Activated T-cell treated with anti-CD3 and anti-CD28 coated beads, Interleukin-2, amount 50 U/mL, for 72 hours (primary cell): ENCODE measurements at places on chromosomes 4 and X. TPM values are rescaled to one million over a fixed set of nuclear protein-coding genes. Genes with fewer than 3 reads are reported as not detected.

DNA sequence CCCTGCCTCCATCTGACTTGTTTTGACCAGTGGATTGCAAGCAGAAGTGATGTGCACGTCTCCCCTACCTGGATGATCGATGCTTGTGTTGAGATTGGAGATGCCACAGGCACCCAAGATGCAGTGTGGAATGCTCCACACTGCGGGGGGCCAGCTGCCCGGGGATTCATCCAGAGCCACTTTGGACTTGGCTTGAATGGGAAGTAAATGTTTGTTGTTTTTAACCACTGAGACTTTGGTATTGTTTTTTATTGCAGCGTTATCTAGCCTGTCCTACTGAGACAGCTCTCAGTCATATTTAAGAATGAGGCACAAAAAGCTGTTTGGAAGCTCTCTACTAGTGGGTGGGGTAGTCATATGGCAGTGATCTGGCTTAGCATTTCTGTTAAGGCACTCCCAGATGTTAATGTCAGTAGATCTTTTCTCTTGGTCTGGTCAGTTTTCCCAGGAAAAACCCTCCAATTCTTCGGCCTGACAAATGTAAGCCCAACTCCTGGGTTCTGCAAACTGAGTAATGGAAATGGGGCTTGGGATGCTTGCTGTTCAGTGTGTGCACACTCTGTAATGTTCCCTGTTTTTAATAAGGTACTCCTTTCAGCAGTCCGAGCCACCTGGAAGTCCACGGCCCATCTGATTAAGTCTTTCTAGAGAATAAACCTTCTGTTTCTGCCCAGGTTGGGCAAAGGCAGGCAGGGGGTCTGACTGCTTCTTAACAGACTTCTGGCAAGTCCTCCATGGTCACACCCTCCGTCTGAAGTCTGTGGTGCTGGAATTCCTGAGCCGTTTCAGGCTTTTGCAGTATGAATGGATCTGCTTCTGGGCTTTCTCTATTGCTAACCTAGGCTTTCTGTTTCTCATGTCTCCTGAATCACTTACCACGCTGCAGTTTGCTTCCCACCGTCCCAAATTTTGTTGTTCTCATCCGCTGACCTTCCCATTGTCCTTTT is 74.8 kb downstream of the WWC2 start:
- no peak for DNase-seq

DNA sequence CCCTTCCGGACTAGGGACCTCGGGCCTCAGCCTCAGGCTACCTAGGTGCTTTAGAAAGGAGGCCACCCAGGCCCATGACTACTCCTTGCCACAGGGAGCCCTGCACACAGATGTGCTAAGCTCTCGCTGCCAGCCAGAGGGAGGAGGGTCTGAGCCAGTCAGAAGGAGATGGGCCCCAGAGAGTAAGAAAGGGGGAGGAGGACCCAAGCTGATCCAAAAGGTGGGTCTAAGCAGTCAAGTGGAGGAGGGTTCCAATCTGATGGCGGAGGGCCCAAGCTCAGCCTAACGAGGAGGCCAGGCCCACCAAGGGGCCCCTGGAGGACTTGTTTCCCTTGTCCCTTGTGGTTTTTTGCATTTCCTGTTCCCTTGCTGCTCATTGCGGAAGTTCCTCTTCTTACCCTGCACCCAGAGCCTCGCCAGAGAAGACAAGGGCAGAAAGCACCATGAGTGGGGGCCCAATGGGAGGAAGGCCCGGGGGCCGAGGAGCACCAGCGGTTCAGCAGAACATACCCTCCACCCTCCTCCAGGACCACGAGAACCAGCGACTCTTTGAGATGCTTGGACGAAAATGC is at the start of gene WAS:
WAS (plus strand) TSS at position 389 of the 572 bp plus-strand sequence; CDS start at position 444, 55 bp downstream.
- DNase-seq = peak; percentile 59

- DNase-seq = no peak
These were observed 1190.2 kb upstream of the AGA start for GRCh38 chr4:178632415-178632814.

DNA sequence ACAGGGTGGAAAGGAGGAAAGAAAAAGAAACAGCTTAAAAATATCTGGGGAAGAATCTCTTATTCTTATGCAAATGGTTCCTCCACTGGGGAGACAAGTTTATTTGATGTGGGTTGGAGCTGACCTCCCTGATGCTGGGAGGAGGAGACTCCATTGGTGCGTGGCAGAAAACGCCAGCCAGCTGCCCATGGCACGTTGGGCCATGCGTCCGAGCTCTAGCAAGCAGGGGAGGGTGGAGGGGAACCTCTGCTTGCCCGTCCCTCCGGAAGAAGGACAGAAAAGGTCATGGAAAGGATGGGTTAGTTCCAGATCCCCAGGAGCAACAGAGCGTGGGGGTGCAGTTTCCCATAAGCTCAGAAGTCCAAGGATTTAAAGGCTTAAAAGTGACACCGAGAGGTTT is 210.4 kb downstream of the KLHL4 start:
- DNase-seq = no peak

GRCh38 chrX:76454456-76454927 is 27.0 kb downstream of the MAGEE1 start:
- no peak for DNase-seq

- DNase-seq = no peak
These were observed 65.5 kb downstream of the GLRA3 start for GRCh38 chr4:174763454-174764104.

GRCh38 chr4:71303287-71303686 is 35.5 kb upstream of the SLC4A4 start:
- DNase-seq = no peak

- no peak for DNase-seq
These were observed 65.8 kb downstream of the TEC start for GRCh38 chr4:48203819-48204218.

DNA sequence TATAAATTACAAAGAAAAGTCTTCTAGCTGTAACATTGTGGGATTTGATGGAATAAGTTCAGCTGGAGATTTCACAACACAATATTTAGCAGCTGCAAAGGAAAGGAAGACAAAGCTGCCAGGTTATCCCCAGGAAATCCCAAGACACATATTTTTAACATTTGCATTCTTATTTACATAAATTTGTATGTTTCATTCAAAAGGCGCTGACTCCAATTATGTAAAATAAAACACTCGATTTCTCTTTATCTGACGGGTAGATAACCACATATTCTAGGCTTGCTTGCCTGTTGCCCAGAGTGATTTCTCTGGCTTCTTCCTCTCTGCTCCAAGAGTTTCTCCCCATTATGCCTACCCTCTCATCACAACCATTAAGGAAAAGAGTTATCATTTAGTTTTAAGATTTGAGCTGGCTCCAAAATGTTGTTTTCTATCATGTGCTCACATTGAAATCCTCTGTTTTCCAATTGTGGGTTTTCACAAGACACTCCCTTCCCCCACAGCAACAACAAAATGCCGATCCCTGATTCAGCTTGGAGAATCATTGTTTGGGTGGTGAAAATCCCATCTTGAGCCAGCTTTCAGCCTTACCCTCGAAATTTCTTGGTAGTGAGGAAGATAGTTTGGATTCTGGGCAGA is 128.2 kb upstream of the RASGEF1B start:
- no peak for DNase-seq

DNA sequence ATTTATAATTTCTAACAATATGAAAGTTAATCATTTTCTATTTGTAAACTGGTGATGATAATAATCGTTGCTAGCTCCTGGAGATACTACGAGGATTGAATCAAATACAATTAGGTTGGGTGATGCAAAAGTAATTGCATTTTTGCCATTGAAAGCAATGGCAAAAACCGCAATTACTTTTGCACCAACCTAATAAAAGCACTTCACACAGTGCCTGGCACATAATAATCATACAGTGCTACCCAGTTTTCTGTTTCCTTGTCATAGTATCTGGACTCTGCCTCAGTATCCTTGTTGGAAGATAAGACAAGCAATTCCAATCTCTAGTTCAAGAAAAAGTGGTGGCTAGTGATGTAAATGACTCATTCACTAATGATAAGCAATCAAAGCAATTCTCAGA is 176.8 kb upstream of the TRPC5 start:
- DNase-seq = no peak

DNA sequence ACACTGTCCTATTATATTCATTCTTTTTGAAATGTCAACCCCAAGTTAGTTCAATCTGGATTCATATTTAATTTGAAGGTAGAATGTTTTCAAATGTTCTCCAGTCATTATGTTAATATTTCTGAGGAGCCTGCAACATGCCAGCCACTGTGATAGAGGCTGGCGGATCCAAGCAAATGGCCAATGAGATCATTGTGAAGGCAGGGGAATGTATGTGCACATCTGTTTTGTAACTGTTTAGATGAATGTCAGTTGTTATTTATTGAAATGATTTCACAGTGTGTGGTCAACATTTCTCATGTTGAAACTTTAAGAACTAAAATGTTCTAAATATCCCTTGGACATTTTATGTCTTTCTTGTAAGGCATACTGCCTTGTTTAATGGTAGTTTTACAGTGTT is 1.6 kb downstream of the CXCL1 start:
- no peak for DNase-seq

DNA sequence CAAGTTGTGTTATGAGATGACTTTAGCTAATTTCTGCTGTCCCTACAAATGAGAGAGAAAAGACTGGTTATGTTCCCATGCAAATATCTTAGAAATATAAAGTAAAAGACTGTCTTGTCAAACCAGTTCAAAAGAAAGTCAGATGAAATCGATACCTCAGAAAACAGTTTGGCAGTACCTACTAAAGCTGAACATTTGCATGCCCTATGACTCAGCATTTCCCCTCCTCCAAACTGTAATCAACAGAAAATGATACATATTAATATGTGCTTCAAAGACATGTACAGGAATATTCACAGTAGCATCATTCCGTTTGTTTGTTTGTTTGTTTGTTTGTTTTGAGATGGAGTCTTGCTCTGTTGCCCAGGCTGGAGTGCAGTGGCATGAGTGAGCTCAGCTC is 90.3 kb downstream of the ARX start:
- DNase-seq = no peak

The CLIC2 gene
- 4.7 TPM for total RNA-seq

The ATRX gene
- 77.0 TPM for total RNA-seq

The DCAF12L2 gene
- not detected for total RNA-seq

The HTN1 gene
- total RNA-seq = not detected
